ENCODE measurements at places on chromosomes 4 and X.

DNA sequence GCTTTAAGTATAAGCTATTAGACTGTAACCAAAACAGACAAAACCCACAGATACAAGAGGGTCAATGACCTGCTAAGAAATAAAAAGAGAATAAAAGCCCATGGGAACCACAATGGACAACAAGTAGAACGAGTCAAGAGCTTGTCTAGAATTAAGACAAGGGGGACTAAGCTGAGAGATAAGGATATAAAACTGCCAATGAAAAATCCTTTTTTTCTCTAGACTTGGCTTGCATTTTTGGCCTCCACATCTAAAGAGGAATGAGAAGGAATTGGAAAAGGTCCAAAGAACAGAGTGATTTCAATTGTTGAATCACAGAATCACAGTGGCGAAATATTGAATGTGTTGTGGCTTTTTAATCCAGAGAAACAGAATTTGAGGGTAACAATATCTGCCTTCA, 135.7 kb downstream of the QDPR start:
- no peak for DNase-seq

GRCh38 chr4:6390356-6390755, 82.1 kb downstream of the PPP2R2C start:
- no peak for DNase-seq

DNA sequence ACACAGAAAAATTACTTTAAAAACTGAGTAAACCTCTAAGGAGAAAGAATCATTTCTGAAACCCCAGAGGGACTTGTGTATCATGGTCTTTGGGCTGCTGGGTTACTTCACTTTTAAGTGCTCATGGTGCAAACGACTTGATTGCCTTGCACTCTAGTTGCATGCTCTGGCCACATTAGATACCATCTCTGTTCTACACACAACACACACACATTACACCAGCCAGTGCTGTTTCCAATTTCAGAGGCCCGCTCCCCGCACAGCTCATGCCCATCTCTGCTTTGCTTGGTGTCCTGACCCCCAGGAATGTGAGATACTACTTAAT, 2.1 kb downstream of the PPP3CA start:
- DNase-seq, result peak; percentile 74

GRCh38 chr4:53961351-53961750, 103.1 kb downstream of the CHIC2 start:
- no peak for DNase-seq

DNA sequence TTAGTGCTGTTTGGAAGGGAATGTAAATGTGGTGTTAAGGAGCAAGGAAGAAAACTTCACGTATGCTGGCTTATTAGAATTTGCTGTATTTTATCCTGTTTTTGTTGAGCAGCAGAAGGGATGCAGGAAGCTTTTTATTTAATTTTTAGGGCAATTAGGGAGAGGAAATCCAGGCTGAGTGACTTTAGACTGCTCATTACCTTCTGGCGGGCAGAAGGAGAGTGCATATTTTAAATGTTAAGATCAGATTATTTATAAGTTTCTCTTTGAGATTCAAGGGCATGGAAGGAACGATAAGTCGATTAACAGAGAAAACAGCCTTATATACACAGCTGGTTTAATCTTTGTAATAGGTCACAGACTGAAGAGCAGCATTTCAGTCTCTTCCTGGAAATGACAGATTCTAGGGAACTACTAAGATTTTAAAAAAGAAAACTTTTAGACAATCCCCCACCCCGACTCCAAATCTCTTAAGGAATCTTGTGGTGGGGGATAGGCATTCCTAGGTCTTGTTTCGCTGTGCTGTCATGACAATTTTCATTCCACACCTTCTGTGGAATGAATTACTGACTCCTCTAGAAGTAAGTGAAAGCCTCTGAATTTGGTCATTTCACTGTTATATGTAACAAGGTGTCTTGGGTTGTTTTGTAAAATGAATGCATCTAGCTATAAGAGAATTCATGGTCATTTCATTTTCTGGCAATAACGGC, 402.5 kb downstream of the RAPGEF2 start:
- DNase-seq, result no peak

DNA sequence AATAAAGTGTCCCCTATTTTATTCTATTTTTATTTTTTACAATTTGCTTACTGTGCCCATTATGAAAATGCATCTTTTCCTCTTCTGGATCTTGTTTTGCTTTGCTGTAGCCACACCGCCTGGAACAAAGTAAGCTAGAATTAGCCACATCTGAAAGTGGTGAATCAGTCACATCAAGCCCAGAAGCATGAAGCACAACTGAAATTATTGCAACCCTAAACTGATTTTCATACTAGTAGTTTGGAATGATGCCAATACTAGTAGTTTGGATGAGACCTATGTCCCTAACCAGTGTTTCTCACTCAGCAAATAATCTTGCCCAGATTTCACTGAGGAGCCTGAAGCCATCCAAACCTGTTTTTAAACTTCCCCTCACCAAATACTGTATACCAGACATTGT, 303.0 kb downstream of the EPHA5 start:
- no peak for DNase-seq

GRCh38 chr4:162366146-162366545, 202.3 kb upstream of the FSTL5 start:
- peak; percentile 61 for DNase-seq

GRCh38 chr4:186792728-186793366, 69.2 kb upstream of the FAT1 start:
- DNase-seq, result no peak

GRCh38 chrX:103405009-103405333, 28.6 kb downstream of the BEX3 start:
- DNase-seq, result no peak

DNA sequence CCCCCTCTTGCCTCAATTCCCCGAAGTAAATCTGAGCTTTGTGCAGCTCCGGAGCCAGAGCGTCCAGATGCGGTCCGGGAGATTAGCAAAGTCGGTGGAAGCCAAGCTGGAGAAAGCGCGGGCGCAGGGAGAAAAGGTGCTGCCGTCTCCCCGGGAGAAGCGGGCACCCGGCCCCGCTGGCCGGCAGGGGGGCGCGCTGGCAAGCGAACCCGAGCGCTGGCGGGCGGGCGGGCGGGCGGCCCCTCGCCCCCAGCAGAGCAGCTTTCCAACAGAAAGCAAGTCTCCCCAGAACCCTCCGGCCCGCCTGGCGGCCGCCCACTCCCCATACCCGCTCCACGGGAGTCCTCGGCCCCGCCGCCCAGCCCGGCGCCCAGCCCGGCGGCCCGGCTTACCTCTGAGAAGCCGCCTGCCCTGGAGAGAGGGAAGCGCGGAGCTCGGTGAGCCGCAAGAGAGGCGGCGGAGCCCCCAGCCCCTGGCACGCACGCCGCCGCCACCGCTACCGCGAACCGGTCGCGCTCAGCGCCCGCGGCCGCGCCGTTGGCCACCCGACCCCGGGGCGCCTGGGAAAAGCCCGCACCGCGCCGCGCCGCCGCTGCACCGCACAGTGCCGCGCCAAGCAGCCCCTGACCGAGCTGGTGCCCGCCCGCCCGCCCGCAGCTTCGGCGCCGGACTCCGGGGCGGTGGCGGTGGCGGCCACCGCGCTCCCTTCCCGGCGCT, 529 bp upstream of the CITED1 start:
- peak; percentile 20 for DNase-seq

- DNase-seq, result no peak
Observed at GRCh38 chr4:133102043-133102442, 47.1 kb upstream of the PCDH10 start.

All from hematopoietic multipotent progenitor cell treated with erythropoietin and hydrocortisone succinate and interleukin-3 and kit ligand, for 4 days (in vitro differentiated cells).